ENCODE measurements at places on chromosomes 2 and 18.

- DNase-seq: no peak
Measured at GRCh38 chr2:20829861-20830260, 7.0 kb upstream of the LDAH start.

DNA sequence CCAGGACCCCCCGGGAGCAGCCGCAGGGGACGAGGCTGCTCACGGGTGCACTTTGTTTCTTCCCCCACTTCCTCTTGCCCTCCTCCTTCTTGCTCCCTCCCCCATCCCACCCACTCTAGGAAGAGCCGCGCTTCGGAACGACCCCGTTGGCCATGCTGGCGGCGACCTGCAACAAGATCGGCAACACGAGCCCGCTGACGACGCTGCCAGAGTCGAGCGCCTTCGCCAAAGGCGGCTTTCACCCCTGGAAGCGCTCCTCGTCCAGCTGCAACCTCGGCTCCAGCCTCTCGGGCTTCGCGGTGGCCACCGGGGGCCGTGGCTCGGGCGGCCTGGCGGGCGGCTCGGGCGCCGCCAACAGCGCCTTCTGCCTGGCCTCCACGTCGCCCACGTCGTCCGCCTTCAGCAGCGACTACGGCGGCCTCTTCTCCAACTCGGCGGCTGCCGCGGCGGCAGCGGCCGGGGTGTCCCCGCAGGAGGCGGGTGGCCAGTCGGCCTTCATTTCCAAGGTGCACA, 1.3 kb downstream of the SP9 start:
- DNase-seq: no peak

DNA sequence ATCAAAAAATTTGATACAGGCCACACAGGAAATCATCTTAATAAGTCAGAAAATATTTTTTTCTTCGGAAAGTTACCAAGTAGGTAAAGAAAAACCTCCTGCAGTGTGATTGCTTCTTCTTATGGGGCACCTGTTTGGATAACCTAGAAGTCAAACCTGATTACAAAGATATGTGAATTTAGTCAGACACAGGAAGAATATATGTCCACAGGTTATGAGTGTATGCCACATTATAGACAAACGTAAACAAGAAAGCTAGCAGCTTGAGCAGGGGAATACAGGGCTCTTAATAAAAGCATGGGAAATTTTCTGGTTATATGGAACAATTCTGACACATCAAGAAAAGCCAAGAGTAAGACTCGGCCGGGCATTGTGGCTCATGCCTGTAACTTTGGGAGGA, 35.8 kb upstream of the MTCL1 start:
- DNase-seq: no peak

DNA sequence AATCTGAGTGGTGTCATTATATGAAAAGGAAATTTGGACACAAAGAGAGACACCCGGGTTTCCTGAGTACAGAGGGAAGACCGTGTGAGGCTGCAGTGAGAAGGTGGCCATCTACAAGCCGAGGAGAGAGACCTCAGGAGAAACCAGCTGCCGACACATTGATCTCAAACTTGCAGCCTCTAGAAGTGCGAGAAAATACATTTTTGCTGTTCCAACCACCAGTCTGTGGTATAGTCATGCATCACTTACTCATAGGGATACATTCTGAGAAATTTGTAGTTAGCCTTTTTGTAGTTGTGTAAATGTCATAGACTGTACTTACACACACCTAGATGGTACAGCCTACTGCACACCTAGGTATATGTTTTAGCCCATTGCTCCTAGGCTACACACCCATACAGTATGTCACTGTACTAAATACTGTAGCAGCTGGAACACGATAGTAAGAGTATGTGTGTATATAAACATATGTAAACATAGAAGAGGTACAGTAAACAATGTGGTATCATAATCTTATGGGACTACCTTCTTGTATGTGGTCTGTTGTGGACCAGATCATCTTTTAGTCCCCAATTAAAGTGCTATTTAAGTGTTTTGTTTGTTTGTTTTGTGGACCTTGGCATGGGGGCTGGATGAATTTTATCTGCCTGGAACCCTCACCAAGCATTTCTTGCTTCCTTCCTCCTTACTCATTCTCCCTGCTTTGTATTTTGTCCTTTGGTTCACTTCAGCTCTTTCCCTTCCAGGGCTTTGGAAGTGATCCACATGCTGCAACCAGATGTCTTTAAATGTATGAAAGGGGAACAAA, 38.3 kb upstream of the SESTD1 start:
- DNase-seq: no peak

- no peak for DNase-seq
Measured at GRCh38 chr18:23861326-23861725, 153.2 kb upstream of the TTC39C start.

- DNase-seq: no peak
Measured at GRCh38 chr2:7902251-7902765, 779.5 kb upstream of the ID2 start.
